ENCODE measurements at places on chromosomes 12 and 14.

- no peak for DNase-seq
Measured at GRCh38 chr12:58378028-58378427, 436.7 kb downstream of the ATP23 start.

- DNase-seq: peak; percentile 89
Measured at GRCh38 chr12:6140651-6141447, 16.4 kb upstream of the VWF start.

DNA sequence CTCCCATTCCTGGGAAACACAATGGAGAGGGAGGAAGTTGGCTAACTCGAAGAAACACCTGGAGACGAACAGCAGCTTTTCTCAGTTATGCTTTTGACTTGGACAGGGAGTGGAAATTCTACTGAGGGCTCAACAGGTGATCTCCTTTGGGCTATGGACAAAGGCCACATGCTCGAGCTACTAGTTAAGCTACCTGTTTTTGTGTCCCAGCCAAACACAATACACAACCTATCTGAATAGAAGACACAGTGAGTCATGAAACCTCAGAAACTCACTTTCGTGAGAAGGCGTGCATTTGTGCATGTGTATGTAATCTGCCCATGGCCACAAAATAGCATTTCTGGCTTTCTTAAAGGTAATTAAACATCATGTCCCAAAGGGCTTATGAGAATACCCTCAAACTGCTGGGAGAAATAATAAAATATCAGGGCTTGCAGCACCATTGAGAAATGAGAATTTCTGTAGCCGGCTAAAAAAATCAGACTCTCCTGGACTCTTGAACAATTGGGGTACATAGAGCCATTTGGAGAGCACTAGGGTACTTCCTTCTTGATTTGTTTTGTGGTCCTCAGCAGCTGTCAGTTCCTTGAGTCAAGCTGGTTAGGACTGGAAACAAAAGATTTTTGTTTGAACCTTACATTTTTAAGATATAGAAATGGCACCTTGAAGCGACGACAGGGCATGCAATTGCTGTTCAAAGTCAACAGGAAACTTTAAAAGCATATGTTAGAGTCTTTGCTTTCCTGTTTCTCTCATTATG, 85.5 kb upstream of the PTHLH start:
- no peak for DNase-seq

DNA sequence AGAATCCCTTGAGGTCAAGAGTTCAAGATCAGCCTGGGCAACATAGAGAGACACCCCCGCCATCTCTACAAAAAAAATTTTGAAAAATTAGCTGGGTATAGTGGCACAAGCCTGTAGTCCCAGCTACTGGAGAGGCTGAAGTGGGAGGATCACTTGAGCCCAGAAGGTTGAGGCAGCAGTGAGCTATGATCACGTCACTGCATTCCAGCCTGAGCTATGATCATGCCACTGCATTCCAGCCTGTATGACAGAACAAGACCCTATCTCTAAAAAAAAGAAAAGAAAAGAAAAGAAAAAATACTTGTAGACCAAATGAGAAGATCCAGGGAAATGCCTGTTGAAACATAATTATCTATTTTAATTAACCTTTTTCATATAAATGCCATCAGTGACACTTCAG, 93.8 kb upstream of the MDM1 start:
- no peak for DNase-seq

GRCh38 chr12:86233126-86233525, 23.1 kb downstream of the MGAT4C start:
- no peak for DNase-seq

DNA sequence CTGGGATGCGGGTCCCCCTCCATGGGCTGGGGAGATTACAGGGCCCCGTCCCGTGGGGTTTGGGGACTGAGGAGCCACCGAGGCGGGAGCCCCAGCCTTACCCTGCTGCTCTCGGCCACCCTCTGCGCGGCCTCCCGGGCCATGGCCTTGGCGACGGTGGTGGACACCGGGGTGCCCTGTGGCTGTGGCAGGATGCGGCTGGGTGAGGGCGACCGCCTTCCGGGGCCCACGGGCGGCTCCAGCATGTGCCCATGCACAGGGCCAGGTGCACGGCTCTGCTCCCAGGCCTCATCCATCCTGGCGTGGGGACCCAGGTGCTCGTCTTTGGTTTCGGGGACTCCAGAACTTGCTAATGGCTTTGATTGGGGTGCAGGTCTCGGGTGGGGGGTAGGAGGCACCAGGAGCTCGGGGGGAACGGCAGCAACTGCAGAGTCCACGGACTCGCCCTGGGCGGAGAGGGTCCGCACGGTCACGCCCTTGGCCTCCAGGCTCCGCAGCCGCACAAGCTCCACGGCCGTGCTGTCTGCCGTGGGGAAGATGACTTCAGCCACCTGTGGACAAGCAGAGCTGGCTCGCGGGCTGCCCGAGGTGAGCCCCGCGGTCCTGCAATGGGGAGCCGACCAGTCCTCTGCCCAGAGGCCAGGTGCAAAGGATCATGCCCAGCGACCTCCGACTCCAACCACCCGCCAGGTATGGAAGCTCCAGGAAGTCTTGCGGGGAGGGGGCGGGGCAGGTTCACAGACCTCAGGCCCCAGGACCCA, 99.2 kb downstream of the PIWIL1 start:
- no peak for DNase-seq

DNA sequence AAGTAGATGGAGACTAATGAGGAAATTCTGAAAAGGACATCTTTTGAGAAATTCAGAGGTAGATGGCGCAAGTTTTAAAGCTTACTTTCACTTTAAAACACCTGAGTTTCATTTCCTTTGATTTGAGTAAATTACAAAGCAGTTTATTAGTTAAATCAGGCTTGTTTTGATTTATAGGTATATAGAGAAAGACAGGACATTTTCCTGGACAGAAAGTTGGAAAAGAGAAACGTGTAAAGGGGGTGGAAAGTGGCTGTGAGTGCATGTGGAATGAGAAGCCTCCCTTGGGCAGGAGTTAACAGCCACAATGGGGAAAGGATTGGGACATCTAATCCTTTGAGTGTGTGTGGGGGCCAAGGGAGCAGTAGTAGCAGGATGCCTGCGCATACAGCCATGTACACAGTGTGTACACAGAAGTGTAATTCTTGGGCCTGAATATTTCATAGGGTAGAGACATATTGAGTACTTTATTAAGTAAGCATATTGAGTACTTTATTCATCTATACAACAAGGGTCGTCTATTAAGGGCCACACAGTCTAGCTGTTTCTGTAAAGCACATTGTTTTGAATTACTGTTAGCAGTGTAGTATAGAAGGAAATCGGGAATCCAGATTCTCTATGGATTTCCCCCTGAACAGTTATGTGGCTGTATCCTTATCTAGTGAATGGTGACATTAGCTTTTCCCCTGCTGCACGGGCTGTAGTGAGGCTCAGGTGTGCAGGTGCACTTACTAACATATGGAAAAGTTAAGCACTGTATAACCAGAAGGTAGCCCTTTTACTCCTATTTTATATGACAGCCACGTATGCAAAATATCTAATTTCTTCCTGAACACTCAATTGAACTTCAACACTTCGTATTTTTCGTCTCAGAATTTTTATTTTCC, 19.1 kb downstream of the MARK3 start:
- DNase-seq: no peak

DNA sequence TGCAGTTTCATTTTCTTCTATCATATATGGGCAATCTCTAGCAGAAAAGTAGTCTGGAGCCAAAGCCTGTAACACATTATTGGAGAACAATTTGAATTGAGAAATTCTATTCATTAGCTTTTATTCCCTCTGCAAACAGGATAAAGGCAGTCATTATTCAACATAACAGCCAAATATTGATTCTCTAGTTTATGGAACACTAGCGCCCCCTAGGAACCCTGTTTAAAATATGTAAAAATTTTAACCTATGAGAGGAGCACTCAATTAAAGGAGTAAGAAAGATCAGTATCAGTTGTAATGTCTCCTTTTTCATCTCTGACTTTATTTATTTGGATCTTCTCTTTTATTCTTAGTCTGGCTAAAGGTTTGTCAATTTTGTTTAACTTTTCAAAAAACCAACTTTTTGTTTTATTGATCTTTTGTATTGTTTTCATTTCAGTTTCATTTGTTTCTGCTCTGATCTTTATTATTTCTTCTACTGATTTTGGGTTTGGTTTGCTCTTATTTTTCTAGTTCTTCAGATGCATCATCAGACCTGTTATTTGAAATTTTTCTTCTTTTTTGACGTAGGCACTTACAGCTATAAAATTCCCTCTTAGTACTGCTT, 4.8 kb upstream of the LMNTD1 start:
- DNase-seq: peak; percentile 9

GRCh38 chr14:103522649-103523574, at the start of gene CKB:
Gene CKB (minus strand): TSS chr14:103522830. CDS start chr14:103522493, 337 bp downstream.
- DNase-seq: peak; percentile 57

Measured in suppressor macrophage (primary cell).